ENCODE measurements at places on chromosomes 13 and 19. TPM values are rescaled to one million over a fixed set of nuclear protein-coding genes. Genes with fewer than 3 reads are reported as not detected.

Gene TUBA3C
- total RNA-seq = not detected

Gene FUT3
- total RNA-seq = not detected

Gene LRRC8E
- 1.8 TPM for total RNA-seq

Gene LILRB5
- 69.4 TPM for total RNA-seq

Gene DACH1
- total RNA-seq = 2.3 TPM

Gene EDDM13
- not detected for total RNA-seq

Gene PDX1
- not detected for total RNA-seq

Gene CEACAM4
- total RNA-seq = 6.0 TPM

Measured in mesenteric fat pad (tissue), 1 donor.